Activated CD4-positive, alpha-beta T cell treated with anti-CD3 and anti-CD28 coated beads, Interleukin-2, amount 10 ng/mL, durations not matched to agents 24 days and 14 days (primary cell): ENCODE measurements at places on chromosomes 11 and 22. TPM values are rescaled to one million over a fixed set of nuclear protein-coding genes. Genes with fewer than 3 reads are reported as not detected.

CDC42EP1 gene
- 1.0 and 1.2 TPM in 2 replicates for total RNA-seq

DNA sequence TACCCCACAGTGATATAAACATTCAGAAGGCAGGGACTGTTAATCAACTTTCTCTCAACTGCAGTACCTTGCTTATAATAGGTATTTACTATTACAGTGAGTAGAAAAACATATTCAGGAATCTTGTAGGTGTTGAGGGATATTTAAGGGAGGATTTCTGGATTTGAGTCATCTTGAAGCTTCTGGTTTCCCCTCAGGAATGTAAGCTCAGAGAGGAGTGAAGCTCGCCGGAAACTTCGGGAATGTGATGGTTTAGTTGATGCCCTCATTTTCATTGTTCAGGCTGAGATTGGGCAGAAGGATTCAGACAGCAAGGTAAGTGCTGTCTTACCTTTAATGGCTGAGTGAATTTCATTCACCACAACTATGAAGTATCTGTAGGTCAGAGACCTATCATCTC lies 42.9 kb downstream of the CTNND1 start:
- no peak overlapping the region for H3K27ac ChIP-seq
- H3K27me3 ChIP-seq = no peaks in the 10 kb centered on the region

OR52I1 gene
- not detected in 2 replicates for total RNA-seq

- H3K27ac ChIP-seq = no peak overlapping the region
- no peaks in the 10 kb centered on the region for H3K27me3 ChIP-seq
- H3K4me3 ChIP-seq = no peak overlapping the region
- no peaks in the 10 kb centered on the region for H3K36me3 ChIP-seq
Observed at GRCh38 chr11:90737444-90738050, 514.7 kb upstream of the CHORDC1 start.

DNA sequence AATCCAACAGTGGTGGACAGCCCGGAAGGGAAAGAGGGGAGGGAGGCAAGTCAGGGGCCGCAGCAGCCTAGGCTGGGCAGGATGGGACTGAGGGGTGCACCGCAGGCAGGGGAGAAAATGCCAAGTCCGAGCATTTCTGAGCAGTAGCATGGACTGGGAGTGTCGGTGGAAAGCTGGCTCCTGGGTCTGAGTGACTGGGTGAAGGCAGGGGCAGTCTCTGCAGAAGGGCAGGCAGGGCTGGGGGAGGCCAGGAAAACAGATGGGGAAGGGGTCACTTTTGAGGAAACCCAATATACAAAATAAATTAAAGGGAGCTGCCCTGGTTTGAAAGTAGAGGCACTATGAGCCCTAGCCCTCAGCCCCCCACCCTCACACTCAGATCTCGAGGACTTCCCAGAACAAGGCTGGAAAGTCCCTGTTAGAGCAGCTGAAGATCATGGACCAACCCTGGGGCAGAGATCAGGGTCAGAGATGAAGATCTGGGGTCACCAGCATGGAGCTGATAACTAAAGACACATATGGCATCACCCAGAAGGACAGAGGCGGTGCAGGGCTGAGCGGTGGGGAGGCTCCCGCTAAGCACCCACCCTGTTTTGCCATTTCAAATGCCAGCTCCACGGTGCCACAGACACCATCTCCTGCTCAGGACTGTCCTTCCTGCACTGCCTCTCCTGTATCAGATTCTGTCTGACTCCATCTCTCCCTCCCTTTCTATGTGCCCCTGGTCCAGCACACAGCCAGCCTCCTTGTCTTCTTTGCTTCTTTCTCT lies 32.4 kb upstream of the ETS1 start:
- peaks cover 44% of the 10 kb centered on the region for H3K4me1 ChIP-seq
- H3K36me3 ChIP-seq = no peaks in the 10 kb centered on the region
- peak overlapping the region; percentile 42 for H3K27ac ChIP-seq
- H3K4me3 ChIP-seq = no peak overlapping the region
- DNase-seq = peak; percentile 64
- no peaks in the 10 kb centered on the region for H3K27me3 ChIP-seq
